ENCODE measurements at places on chromosomes 4 and X.

DNA sequence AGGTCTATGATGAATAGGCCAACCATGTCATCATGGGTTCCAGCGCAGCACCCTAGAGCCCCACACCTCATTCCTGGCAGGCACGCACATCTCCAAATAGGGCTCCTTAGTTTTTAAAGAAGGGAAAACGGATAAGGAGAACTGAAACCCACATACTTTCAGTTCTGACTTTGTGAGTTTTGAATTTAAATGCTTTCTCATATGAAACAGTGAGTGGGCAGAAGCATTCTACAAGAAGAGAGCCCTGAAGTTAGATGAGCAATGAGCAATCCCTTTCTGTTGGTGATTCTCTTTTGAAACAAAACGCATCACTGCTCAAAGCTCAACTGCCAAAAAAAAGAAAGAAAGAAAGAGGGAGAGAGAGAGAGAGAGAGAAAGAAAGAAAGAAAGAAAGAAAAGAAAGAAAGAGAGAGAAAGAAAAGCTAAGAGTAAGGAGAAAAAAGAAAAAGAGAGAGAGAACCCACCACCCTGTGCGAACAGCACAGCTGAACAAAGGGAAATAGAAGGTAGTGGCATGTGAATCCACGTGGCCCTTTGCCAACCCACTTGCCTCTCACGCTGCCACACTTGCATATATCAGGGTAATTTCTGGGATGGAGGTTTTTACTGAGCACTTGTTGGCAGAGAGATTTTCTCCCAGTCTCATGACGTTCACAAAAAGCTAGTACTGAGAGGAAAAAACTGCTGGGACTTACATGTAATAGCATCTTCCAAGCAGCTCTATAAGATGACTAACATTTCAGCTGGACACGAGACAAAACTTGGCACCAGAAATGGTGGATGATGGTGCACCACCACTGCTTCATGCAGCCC is 31.0 kb downstream of the TMSB4X start:
- peak; percentile 43 for DNase-seq

DNA sequence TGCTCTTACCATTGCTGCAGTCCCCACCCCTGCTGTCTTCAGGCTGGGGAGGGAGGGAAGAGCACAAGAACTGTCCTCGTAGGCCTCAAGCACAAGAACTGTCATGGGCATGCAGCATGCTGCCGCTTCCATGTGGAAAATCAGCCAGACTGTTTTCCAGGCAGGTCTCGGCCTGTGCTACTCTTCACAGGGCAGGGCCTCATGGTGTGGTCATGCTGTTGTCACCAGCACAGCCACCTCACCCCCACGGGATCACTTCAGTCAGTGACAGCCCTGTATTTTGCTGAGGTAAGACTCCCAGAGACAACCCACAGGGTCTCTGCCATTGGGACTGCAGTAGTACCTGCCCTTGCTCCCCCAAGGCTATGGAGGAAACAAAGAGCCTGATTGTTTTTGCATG is 205.3 kb downstream of the NAP1L3 start:
- DNase-seq, result no peak

- no peak for DNase-seq
These were observed 673 bp downstream of the PARM1 start for GRCh38 chr4:74933562-74934015.

GRCh38 chrX:6674734-6675133 is 139.8 kb upstream of the VCX3A start:
- DNase-seq, result no peak

DNA sequence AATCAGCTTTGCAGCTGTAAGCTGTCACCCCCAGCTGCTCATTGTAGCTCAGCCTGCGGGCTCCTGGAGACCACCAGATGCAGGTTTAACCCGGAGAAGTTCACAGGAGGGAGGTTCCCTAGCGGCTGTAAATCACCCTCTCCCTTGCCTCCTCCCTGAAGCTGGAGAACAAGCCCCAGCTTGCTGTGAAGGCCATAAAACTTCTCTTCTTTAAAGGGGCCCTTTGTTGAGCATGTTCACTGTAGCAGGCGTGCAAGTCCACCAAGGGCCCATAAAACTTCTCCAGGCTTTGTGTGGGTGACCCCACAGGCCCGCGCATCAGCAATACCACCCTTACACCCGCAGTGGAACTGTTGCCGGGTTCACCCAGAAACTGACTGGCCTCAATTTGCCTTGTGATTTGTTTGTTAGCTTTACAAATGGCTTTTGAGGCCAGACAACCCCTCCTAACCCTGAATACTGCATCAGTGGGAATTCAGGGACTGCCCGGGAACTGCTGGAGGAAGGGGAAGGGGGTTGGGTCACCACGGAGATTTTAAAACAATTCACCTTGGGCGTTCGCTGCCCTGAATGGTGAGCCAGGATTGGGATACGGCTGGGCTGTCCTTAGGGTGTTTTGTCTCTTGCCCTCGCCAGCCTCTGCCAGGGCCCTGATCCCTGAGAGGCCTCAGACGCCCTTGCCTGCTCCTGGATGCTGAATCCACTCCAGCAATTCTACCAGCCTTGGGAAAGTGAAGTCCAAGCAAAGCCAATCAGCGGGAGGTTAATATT is 49.5 kb upstream of the ATP6AP2 start:
- DNase-seq, result no peak

DNA sequence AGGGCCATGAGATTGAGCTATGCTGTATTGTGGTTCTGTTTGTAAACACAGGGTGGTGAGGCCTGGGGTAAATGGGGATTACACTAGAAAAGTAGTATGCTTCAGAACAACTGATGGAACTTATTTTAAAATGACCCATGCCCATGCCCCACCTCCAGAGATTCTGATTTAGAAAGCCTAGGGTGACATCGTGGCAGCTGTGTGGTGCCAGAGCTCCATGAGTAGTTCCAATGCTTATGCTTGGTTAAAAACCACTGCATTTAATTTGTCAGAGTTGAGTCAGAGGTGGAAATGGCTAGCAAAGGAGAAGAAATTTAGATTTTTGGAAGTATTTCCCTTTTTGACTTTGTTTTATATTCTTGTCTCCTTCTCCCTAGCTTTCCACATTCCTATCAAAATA is 63.4 kb upstream of the PDE5A start:
- DNase-seq, result no peak

GRCh38 chrX:31117266-31117665 is 45.4 kb upstream of the FTHL17 start:
- DNase-seq, result no peak

DNA sequence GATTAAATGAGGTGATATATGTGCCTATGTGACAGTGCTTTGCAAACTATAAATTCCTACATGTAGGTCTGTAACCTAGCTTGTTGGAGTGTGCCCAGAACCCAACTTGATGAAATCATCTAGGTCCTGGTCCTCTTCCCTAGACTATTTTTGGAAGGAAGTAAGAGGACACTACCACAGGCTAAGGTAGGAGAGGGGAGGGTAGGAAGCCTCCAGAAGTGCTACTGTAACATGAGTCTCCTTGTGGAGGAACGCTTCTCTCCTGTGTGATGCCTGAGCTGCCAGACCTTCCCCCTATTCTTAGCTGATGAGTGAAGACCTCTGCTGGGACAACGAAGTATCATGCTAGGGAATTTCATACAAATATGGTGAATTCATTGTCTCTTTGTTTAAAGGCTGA is 41.8 kb upstream of the IL21 start:
- no peak for DNase-seq

DNA sequence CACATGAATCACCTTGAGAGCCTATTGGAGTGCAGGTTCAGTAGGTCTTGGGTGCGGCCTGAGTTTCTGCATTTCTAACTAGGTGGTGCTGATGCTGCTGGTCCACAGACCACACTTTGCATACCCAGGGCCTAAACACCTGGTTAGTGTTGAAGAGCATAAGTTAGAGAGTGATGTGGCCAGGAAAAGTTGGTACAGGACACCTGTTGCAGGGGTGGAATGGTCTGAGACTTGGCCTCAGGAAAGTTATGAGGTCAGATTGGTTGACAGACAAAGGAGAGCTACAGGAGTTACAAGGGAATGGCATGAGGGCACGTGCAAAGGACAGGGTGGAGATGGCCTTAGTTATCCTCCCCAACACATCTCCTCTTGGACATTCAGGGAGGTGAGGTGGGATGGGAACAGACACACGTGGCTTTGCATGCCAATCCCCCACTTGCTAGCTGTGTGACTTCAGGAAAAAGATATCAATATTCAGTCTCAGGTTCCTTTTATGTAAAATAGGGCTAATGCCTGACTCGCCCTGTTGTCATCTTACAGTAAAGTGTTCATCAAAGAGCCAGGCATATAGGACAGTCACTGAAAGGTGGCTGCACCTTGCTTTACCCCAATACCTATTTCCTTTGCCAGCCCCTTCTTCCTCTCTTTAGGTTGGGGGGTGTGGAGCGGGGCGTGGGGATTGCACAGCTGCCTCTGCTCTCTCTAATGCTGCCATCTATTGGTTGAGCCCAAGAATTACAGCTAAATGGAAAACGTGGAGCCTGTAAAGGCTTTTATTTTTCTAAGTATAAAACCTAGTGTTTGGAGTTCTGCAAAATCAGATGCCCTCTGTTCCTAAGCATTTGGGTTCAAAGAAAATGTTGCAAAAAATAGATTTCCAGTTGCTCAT is 47.5 kb downstream of the ATG4A start:
- DNase-seq, result peak; percentile 26

DNA sequence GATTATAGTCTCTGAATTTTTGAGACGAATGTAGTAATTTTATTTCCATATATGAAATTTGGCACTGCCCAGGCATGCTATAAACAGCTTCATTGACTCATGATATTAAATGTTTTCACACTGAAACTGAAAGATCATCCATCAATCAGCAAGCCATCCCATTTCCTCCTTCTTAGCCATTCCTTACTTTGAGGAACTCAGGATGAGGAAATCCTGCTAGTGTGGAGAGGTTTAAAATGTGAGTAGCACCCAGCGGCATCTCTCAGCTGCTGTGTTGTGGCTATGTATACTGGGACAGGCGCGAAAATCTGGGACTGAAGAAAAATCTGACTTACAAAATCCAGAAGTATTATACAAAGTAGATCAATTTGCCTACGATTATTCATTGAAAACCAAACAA is 52.1 kb downstream of the PTCHD1 start:
- no peak for DNase-seq

DNA sequence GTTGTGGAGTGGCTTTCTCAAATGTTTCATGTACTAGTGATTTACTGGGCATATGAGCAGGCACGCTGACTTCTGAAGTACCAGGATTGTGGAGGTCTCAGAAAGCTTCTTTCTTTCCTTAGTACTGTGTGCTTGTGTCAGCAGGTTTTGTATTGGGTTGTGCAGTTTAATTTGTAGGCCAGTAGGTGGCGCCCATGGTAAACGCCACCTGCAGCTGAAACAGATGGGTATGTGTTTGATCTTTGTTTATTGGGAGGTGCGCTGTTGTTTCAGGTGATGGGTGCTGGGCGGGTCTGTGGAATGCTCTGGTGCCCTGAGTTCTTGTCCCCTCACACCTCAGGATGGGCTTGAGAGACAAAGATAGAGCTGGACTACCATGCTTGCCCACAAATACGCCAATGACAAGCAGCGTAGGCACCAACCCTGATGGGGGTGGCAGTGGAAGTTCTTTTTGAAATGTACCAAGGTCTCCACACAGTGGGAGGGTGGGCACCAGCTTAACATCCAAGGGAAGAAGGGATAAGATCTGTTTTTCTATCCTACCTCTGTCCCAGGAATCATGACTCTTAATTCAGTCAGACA is 141.5 kb downstream of the RPS6KA6 start:
- peak; percentile 49 for DNase-seq

DNA sequence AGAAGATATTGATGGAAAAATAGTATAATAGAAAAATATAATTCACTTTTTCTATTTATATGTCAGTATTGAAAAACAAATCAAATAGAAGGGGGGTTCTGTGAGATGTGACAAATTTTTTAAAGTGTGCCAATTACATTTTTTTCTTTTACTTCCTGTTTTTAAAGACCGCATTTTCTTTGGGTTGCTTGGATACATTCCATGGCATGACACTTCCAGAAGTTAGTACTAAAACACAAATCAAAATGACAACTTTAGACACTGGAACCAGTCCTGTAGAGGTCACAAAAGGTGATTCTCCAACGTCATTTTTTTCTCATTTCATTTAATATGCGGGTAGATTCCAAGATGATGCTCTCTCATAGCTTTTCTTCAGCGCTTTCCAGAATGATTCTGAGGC is 116.2 kb upstream of the GNPDA2 start:
- DNase-seq, result no peak

- DNase-seq, result no peak
These were observed 74.8 kb upstream of the PACRGL start for GRCh38 chr4:20625426-20625825.

GRCh38 chr4:112771-113170 is 11.5 kb upstream of the ZNF718 start:
- DNase-seq, result no peak

GRCh38 chr4:54651050-54651449 is 6.7 kb upstream of the KIT start:
- no peak for DNase-seq

- no peak for DNase-seq
These were observed 118.4 kb downstream of the COL25A1 start for GRCh38 chr4:109183931-109184490.

- no peak for DNase-seq
These were observed 130.7 kb upstream of the CTSO start for GRCh38 chr4:156084373-156084772.

DNA sequence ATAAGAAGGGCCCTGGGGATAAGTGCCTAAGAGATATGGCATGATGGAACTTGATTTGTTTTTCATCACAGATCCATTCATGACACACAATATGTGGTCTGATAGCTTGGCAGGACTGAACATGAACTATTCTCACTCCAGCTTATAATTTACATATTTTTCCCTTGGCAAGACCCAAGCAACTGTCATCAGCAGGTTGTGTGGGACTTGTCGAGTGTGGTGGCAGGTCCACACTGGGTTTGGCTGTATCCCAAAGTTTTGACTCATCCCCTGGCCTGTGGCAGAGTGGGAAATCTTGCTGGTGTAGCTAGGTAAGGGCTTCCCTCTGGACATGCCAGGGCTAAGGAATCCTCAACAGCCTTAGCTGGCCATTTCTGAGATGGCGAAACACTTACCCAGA is 81.0 kb upstream of the STIM2 start:
- DNase-seq, result no peak

DNA sequence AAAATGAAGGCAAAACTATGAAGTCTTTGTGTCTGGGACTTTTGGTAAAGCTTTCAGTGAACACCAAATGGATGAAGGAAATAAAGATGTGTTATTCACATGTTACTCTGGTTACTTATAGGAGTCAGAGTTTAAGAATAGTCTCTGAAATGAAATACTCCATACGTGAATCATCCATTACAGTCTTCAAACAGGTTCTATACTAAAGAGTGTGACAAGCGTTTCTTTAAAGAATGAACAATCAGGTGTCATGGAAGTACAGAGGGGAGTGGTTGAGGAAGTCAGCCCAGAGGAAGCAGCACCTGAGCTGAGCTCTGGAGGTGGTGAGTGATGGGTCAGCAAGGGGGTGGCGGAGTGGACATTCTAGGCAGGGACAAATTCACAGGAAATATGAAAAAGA is 41.8 kb upstream of the SORBS2 start:
- no peak for DNase-seq

DNA sequence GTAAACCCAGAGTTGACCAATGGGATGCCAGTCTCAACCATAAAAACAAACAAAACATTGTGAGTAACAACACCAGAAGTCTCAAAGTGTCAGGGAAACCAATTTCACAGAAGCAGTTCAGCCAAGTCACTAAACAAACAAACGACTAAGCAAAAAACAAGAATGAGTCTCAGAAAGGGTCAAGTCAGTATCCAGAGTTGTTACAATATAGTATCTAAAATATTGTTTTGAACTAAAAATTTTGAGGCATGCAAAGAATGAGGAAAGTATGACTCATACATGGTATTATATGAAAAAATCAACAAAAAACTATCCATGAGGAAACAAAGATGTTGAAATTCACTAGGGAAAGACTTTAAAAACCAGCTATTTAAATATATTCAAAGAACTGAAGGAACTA is 70.6 kb downstream of the AR start:
- DNase-seq, result no peak

GRCh38 chr4:74893171-74893570 is 39.7 kb upstream of the PARM1 start:
- no peak for DNase-seq

All from NAMALWA (cell line).